ENCODE measurements at places on chromosomes 13 and 19.
A peak's percentile ranks its signal among the peaks of the same experiment; 100 is the strongest.

GRCh38 chr19:2732883-2733282 lies 6.9 kb downstream of the SLC39A3 start:
- DNase-seq = no peak

- DNase-seq = peak; percentile 54
These were observed 56.3 kb downstream of the PSG3 start for GRCh38 chr19:42683917-42684513.

GRCh38 chr13:99484473-99484872 lies 16.8 kb upstream of the TM9SF2 start:
- peak; percentile 31 for DNase-seq

DNA sequence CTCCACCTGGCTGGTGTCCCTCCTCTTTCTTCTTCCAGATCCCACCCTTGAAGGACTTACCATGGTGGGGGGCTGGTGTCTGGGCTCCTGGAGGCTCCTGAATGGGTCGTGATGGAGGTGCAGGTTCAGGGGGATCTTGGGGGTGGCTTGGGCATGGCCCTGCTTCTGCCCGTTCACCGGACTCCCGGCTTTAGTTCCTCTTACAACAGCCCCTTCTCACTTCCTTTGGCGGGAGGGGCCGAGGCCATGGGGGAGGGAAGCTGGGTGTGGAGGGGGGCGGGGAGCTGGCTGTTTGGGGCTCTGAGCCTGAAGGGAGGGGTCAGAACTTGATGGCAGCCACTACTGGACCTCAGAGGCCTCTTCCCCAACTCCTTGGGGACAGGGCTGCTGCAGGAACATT lies at the start of gene MYO1F:
Gene MYO1F (minus strand): TSS at position 196 of the 400 bp plus-strand sequence. CDS start 133 bp downstream, at position 63.
- no peak for DNase-seq

GRCh38 chr13:37863708-37864107 lies 5.9 kb downstream of the TRPC4 start:
- DNase-seq = no peak

GRCh38 chr13:35475212-35475959 lies 1.1 kb downstream of the MAB21L1 start:
- peak; percentile 86 for DNase-seq
